H7 (cell line): ENCODE measurements at places on chromosomes 11 and 22. TPM values are rescaled to one million over a fixed set of nuclear protein-coding genes. Genes with fewer than 3 reads are reported as not detected.

GRCh38 chr22:32542066-32542676, 67.6 kb downstream of the FBXO7 start:
- no peak for DNase-seq

DNA sequence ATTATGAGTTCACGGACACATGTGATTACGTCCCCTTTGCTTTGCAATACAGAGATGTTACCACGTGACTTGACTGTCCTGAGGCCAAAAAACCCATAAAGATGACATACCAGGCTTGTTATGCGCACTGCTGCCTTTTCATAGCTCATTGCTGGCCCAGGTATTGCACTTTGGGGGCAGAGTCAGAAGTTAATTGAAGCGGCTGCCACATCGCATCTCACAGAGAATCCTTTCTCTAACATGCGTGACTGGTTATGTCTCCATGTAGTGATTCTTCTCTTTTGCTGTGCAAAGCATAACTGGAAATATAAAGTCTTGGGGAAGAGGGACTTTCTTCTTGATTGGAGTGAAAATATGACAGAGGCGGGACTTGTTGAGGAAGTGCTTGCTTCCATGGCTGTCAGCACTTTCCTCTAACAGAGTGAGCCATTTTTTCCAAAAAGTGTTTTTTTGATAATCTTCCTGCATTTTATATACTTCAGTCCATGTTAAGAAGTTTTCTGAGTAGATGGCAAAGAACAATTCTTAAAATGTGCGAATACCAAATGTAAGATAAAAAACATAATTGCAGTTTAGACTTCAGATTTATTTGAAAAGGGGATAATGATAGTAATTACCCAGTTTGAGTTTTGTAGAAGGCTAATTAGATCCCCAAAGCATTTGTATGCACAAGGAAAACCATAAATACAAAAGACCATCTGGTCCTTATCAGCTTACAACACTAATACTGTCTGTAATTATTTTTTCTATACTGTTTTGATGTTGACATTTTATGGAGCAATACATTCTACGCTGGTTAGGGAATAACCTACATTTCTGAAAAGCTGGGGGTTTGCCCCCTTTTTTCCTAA, 324.6 kb upstream of the MTNR1B start:
- no peak for DNase-seq

FAM111B gene
- total RNA-seq, result 10.8 and 13.5 TPM in 2 replicates

DNA sequence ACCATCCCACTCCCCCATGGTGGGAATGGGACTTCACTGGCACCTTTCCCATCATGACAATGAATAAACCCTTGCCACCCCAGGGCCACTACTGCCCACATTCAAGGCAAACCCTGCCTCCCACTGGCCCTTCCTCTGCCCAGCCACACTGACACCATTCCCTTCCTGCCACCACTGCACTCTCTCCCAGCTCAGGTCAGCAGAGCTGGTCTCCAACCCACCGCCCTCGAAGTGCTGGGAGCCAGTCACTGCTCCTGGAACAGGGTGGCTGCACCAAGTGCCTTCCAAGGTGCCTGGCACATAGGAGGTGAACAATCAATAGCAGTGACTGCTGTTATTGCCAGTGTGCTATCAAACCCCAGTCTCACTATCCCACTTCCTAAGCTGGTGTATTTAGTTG, 27.1 kb downstream of the PRDM10 start:
- DNase-seq, result no peak

- no peak for DNase-seq
Measured at GRCh38 chr11:5865826-5866225, 8.3 kb upstream of the OR52E8 start.

GRCh38 chr11:13772223-13773046, 104.0 kb downstream of the FAR1 start:
- DNase-seq, result no peak

- no peak for DNase-seq
Measured at GRCh38 chr11:113481226-113481625, 6.0 kb upstream of the DRD2 start.

- no peak for DNase-seq
Measured at GRCh38 chr11:65395961-65396530, 9.6 kb downstream of the FRMD8 start.

ANGPTL5 gene
- total RNA-seq, result not detected in 2 replicates

GRCh38 chr11:28338371-28338770, 230.2 kb downstream of the METTL15 start:
- DNase-seq, result no peak

DNA sequence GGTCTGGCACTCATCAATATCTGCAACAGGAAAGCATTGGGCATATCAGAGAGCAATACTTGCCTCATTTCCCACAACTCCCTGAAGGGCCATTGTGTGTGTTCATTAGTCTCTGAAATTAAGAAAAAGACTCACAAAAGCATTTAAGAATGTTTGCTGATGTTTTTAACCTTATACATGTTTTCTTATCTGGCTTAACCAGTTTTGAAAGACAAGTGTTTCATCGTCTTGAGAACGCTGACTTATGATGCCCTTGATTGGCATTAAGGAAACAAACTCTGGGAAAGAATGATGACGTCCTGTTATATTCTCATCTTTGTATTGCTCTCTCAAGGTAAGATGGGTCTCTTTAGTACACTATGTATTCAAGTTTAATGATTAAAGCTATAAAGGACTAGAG, 32.0 kb downstream of the SCUBE2 start:
- no peak for DNase-seq

- DNase-seq, result no peak
Measured at GRCh38 chr22:36671404-36671803, 32.1 kb downstream of the CACNG2 start.

SCN3B gene
- total RNA-seq, result 0.14 and 0.18 TPM in 2 replicates

KRTAP5-10 gene
- total RNA-seq, result 0.14 TPM in 1 of 2 replicates, not detected in the other

DNA sequence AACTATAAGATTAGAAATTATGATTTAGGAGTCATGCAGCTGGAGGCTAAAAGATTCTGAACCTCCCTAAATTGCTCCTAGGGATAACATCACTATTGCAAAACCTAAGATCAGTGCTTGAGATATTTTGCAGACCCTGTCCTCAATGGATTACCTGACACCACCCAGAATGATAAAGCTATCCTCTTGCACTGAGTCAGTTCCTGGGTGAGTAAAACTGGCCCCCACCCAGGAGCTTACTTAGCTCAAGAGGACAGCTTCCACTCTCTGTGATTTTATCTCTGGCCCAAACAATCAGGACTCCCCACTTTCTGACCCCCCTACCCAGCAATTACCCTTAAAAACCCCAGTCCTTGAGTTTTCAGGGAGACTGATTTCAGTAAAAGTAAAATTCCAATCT, 2074.4 kb upstream of the RAG2 start:
- no peak for DNase-seq

DNA sequence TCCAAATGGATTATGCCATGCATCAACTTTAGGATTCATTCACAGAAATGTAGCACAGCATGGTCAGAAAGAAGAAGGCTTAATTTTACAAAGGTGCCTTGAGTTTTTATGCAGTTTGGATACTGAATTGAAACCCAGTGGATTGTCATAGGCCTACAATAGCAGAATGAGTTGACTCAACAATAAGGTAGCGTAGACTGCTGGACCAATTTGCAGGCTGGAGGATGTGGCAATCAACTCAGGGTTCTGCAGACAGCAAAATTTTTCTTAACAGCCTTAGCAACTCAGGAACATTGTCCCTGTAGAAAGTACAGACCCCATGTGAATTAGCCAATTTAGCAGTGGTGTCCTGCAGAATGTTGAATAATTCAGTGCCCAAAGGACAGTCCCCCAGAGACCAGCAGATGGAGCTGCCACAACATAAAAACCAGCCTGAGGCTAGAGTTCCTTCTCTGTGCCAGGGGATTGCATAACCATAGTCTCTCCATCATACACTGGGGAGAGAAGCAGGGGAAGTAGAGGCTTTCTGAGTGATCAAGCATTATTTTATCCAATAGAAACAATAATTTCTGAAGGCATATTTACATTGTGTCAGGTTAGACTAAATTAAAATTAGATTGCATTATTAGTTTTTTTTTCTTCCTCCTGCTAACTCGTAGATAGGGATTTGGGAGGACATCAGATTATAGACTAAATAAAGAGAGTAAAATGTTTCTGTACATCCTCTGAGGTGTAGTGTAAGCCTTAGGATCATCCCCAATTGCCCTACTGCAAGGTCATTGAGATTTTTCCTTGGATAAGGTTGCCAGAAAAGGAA, 20.3 kb upstream of the MRPL17 start:
- DNase-seq, result peak; percentile 47
